ENCODE measurements at places on chromosomes 13 and 19.

GRCh38 chr13:49084961-49085360 is 109.2 kb downstream of the FNDC3A start:
- DNase-seq = no peak

GRCh38 chr19:30540761-30541160 is 168.6 kb downstream of the ZNF536 start:
- DNase-seq = no peak

- DNase-seq = no peak
These were observed 3.4 kb downstream of the LRCH1 start for GRCh38 chr13:46556418-46556779.

DNA sequence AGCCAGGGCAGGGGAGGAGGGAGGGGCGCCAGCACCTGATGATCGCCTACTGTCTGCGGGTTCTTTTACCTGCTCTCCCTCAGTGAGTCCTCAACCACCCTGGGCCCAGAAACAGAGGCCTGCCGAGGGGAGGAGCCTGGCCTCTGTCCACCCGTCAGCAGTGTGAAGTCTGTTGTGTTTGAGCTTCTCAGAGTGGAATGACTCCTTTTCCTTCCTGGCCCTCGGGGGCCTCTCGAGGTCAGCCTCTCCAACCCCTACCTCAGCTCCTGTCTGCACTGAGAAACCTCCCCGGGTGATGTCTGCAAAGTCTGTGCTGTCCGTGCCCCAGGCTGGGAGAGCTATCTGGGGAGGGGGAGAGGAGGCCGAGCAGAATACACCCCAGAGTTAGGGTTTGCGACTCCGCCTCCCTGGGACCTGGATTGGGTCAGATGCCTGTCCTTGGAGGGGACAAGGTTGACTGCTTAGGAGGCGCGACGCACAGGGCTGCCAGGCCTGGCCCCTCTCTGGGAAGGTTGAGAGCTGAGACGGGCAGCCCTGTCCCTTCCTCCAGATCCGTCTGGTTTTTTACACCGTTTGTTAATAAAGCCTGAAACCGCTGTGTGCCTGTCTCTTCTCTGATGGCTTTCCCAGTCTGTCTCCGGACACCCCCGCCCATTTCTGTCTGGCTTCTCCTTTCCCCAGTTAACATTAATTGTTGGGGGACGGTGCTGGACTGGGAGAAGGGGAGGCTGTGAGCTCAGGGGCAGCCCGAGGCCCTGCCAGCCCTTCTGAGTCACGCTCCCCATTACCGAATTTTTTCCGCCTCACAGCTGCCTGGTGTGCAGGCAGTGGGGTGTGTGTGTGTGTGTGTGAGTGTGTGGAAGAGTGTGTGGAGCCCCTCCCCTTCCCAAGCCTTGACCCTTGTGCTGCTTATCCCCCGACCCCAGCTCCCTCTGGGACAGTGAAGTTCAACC is 989 bp upstream of the SSC5D start:
- no peak for DNase-seq

DNA sequence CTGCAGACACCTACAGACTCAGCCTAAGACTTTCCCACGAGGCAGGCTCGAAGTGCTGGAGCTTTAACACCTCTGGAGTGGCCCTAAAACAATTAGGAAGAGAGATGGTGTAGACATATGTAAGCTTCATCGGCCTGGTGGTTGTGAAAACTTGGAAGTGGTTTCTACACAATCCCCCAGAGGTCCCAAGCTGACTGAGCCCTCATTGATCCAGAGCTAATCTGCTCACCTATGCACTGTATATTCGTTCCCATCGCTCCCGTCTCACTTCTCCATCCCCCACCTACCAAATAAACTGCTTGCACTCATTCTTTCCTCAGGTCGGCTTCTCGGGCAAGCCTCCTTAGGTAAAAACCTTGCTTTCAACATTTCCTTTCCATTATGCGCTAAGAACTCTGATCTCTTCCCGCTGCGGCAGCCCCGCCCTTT is 767 bp upstream of the ZNF793 start:
- DNase-seq = no peak

DNA sequence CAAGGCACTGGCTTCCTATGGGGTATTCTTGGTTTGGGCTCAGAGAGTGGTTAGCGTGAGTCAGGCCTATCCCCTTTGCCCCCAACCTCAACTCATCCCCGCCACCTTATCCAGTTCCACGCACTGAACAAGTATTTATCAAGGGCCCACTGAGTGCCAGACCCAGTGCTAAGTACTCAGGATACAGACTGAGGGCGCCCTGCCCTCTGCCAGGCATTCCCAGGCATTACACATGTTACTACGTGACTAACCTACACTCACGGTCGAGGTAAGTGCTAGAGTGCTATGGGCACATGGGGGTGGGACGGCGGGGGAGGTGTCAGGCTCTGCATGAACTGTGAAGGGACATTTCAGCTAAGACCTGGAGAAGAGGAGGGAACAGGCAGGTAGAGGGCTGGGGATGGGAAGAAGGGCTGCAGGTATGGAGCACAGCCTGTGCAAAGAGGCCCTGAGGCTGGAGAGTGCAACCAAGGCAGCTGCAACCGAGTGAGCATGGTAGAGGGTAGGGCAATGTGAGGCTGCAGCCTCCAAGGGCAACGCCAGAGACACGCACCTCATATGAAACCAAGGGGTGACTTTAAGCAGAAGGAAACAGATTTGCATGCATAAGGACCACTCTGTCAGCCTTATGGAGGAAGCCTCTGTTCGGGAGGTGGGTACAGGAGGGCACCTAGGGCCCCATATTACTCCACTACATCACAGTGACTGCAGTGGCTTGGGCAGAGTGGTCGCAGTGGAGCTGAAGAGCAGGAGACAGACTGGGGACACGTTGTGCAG is 22.5 kb downstream of the DHRS12 start:
- DNase-seq = no peak

DNA sequence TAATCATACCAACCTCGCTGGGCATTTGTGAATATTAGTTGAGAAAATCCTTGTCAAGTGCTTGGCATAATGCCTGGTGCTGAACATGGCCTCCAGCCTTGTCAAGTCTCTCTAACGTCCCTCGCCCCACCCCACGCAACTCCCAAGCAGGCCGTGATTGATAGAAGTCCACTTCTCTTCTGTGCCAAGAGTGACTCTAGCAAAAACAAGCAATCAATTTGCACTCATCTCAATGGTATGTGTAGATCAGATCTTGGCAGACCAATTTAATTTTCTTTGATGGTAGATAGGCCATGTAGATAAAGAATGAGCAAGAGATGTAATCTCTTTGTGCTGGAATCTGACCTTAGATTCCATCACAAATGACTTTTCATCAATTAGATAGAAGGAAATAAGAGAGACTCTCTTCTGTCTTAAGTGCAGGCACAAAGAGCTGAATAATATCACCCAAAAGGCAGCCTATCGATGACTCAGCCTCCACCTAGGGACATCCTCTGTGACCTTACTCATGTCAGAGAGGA is 31.0 kb upstream of the KATNAL1 start:
- no peak for DNase-seq

DNA sequence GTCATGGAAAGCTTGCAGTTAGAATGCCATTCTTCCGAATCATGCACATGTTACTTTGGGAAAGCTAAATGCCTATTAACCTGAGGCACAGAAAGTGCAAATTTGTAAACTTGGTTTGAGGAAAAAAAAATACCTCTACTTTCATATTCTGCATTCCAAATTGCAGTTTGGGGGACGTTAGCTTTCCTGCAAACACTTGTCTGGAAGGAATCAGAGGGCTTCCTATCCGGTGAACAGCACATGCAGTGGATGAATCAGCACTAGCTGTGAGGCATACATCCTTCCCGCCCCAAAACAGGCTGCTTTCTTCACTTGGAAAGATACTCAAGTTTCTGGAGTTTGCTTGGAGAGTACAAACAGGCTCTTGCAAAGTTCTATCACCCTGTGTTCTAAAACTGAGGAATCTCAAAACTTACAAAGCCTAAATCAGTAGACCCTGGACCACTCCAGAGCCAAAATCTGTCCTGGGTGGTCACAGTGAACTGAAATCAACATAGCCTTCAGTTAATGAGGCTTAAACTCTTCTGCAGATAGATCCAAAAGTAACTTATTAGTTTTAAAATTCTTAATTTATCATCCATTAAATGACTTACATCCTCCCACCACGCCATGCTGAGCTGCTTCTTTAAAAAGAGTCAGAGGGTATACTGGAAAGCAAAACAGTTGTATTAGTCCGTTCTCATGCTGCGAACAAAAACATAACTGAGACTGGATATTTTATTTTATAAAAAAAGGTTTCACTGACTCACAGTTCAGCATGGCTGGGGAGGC is 802.3 kb upstream of the ARGLU1 start:
- no peak for DNase-seq

- DNase-seq = no peak
These were observed 55.1 kb upstream of the TNFRSF19 start for GRCh38 chr13:23515116-23515515.

DNA sequence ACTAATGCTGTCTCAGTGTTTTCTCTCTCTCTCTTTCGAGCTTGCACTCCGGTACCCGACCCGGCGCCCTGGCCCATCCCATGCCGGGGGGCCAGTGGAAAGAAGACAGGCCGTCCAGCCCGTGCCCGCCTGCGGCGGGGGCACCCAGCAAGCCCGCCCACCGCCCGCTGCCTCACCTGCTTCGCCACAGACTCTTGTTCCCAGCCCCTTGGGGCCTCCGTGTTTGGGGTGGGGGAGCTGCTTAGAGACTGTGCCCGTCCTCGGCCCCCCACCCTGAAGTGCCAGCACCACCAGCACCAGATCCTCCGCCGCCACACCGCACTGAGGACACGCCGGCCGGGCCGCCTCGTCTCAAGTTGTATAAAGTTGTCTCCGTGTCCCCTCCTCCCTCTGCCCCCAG is 2.4 kb downstream of the LENG9 start:
- no peak for DNase-seq

DNA sequence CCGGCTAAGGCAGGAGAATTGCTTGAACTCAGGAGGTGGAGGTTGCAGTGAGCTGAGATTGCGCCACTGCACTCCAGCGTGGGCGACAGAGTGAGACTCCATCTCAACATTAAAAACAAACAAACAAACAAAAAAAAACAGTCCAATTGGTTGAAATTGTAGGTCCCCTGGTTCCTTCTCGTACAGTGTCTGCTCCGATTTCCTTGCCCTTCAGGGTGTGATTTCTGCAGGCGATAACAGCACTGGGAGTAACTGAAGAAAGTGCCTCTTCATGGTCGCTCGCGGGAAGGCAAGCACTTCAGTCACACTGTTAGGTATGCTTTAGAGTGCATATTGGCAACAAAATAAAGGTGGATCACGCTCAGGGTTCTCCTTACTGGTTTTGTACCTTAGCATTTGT is 39.7 kb downstream of the TPT1 start:
- no peak for DNase-seq

- DNase-seq = no peak
These were observed 43.1 kb upstream of the STARD13 start for GRCh38 chr13:33328701-33329100.

DNA sequence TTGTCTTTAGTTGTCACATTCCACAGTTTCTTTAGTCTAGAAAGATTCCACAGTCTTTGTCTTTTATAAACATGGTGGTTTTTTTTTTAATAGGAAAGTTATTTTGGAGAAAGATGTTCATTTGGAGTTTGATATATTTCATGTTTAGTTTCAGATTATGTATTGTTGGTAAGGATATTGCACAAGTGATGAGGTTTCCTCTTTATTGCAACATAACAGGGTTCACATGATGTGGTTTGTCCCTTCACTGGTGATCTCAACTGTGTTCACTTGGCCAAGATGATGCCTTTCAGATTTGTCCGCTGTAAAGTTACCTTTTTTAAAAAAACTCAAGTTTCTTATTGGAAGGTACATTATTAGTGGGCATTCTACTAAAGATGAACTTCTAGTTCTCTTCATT is 3.2 kb downstream of the ZNF230 start:
- no peak for DNase-seq

DNA sequence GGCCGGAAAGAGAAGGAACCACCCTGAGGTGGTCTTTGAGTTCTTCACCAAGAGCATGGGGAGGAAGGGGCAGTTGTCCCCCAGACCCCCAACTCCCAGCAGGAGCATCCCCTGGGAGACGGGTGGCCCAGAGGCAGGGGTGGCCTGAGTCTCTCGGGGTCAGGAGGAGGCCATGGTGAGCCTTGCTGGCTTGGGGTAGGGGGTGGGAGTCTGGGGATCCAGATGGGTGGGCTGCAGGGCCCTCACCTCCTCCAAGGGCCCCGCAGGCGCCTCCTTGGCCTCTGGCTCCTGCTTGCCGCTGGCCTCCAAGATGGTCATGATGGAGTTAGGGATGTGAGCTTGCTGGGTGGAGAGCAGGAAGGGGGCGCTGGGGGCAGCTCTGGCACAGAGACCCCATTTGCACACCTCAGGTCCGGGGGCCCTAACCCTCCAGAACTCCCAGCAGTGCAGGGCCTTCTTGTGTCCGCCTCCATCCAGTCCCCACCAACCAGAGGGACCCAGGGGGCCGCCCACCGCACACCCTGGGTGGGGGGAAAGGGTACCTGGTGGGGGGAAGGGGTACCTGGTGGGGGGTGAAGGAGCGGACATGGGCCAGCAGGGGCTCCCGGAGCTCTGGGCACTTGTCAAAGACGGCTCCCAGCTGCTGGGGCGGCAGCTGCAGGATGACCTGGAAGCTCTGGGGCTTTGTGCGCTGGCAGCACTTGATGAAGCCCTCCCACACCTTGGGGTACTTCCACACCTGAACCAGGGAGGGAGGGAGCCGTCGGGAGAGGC is 1.3 kb upstream of the RSPH6A start:
- DNase-seq = no peak

GRCh38 chr13:32515246-32515645 is 23.3 kb downstream of the N4BP2L2 start:
- DNase-seq = no peak

GRCh38 chr19:7879111-7879807 is 5.1 kb upstream of the PRR36 start:
- no peak for DNase-seq

- DNase-seq = no peak
These were observed 9.2 kb downstream of the RANBP3 start for GRCh38 chr19:5968431-5969373.

DNA sequence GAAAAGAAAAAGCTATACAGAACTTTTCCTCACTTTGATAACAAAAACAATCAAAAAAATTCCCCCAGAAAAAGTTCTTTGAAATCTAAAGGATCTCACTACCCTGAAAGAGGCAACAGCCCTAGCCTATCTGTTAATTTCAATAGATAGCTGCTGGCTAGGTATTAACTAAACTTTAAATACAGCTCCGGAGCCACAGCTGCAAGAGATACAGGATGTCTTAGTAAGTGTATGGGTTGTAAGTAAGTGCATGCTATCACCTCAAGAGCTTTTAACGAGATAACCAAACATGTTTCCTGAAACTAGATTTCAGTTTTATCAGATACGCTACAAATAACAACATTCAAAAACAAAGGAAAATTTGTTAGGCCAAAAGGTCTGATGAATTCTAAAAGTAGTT is 148.4 kb downstream of the KLF12 start:
- DNase-seq = no peak

DNA sequence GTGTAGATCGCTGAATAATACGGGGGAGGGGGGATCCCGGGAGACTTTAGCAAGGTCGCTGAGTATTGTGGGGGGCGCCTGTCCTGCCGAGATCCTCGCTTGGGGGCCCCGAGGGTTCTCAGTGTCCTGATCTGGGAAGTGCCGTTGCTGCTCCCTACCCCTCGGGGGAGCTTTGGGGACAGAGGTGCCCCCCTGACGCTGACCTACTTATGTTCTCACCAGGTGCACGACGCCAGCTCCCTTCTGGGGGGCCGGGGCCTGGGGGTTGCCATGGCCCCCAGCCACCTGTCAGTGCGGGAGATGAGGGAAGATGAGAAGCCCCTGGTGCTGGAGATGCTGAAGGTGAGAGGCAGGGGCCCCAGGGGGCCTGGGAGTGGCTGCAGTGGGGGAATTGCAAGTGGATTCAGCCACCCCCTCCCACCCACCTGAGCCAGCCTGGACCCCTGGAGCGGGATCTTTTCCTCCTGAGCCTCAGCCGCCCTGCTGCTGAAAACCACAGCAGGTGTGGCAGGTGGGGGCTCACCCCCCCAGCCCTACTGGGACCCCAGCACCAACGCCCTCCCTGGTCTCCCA is 537 bp downstream of the NAT14 start:
- no peak for DNase-seq

Data from activated naive CD8-positive, alpha-beta T cell treated with anti-CD3 and anti-CD28 coated beads, Interleukin-2, amount 10 ng/mL, durations not matched to agents 7 days and 5 days (primary cell).